Activated CD4-positive, alpha-beta T cell treated with anti-CD3 and anti-CD28 coated beads, Interleukin-2, amount 10 ng/mL, durations not matched to agents 24 days and 14 days (primary cell): ENCODE measurements at places on chromosomes 12 and 14.

GRCh38 chr12:80268924-80269749 lies 169.8 kb downstream of the OTOGL start:
- no peak for DNase-seq

DNA sequence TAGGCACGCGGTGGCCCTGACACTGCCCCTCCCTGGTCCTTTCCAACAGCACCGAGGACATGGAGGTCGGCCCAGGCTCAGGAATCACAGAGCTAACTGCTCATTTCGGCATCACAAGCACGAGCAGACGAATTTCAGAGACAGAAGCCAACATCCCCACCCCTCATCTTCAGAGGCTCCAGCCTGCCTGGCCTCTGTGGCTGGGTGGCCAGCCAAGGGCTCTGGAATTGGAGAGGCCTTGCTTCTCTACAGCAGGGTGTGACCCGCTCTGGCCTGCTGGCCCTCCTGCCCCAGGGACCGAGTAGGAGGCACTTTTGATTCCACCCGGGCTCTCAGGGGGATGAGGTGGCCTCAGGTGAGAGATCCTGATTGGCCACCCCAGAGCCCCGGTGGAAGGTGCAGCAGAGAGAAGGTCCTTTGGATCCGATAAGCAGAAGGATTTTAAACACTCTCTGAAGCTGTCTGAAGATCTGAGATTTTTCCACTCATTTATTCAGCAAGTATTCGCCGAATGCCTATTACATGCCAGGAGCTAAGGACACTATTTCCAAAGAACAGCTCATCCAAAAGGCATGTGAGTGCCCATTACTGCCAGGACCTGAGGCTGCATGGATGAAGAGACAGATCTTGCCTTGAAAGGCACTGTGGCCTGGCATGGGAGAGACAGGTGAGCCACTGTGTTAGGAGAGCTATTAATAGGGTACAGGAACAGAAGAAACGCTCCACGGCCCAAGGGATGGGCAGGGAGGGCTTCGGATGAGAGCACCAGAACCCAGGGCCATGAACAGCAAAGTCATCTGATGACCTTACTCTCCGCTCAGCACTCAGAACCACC lies 10.2 kb downstream of the BAG5 start:
- DNase-seq: no peak

- DNase-seq: no peak
Observed at GRCh38 chr12:16246264-16246663, 31.2 kb downstream of the SLC15A5 start.

- peak; percentile 76 for DNase-seq
Observed at GRCh38 chr14:70018713-70019211, 139.5 kb downstream of the SMOC1 start.

DNA sequence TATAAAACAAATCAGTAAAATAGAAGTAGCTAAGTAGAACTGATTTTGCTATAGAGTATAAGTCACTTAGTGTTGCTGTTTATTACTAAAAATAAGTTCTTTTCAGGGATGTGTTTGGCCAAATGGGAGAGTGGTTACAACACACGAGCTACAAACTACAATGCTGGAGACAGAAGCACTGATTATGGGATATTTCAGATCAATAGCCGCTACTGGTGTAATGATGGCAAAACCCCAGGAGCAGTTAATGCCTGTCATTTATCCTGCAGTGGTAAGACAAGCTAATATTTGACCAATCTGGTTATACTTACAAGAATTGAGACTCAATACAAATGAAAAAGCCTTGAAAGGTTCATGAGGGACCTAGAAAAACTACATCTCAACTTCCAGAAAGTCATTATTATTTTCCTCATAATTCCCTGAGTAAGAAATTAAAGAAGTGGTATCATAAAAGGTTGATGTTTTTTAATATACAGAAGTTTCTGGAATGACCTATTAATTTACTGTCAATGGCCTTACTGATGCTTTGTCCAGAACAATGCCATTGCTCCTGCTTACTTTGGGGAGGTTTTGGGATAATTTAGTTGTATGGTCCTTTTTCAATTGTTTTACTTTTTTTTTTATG lies 1.9 kb downstream of the LYZ start:
- DNase-seq: no peak

- DNase-seq: no peak
Observed at GRCh38 chr12:104291867-104292524, 11.5 kb upstream of the EID3 start.

GRCh38 chr12:57603815-57604453 lies 690 bp upstream of the DTX3 start:
- no peak for DNase-seq

DNA sequence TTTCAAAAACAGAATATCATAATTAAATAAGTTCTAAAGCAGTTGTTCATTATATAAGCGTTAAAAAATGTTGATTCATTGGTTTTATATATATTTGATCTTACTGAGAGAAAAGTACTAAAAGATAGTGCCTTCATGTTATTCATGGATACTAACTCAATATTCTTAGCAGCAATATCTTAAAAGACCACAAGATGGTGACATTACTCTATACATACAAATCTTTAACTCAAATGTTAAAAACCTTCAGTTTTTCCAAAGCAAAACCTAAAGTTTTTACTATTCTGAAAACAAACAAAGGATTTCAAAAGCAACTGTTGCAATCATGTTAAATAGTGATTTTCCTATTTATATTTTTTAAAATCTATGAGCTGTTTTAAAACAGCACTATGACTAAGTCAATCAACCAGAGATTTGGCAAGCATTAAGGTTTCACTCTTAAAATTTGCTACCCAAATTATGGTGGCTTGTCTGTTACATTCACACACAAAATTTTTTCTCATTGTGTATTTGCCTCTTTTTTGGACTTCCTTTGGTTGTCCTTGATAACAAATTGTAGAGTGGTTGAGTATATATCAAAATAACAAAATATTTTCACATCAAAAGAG lies 50.1 kb upstream of the RERGL start:
- no peak for DNase-seq

DNA sequence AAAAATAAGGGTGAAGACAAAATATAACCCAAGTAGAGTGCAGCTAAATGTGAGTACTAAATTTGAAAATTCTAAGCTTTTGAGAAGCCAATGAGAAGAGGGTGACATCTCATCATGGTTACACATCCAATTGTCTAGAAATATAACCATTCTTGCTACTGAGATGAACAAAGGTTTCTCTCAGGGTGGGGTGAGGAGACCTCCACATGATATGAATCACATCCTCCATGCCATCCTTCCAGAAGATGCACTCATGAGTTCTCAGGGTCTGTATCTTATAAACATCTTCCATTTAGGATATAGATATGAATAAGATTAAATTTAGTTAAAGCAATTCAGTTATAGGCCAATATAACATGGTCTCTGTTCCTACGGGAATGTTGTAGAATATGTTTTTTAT lies 38.9 kb upstream of the E2F7 start:
- DNase-seq: no peak

- DNase-seq: no peak
Observed at GRCh38 chr12:93602897-93603668, 30.6 kb downstream of the SOCS2 start.

DNA sequence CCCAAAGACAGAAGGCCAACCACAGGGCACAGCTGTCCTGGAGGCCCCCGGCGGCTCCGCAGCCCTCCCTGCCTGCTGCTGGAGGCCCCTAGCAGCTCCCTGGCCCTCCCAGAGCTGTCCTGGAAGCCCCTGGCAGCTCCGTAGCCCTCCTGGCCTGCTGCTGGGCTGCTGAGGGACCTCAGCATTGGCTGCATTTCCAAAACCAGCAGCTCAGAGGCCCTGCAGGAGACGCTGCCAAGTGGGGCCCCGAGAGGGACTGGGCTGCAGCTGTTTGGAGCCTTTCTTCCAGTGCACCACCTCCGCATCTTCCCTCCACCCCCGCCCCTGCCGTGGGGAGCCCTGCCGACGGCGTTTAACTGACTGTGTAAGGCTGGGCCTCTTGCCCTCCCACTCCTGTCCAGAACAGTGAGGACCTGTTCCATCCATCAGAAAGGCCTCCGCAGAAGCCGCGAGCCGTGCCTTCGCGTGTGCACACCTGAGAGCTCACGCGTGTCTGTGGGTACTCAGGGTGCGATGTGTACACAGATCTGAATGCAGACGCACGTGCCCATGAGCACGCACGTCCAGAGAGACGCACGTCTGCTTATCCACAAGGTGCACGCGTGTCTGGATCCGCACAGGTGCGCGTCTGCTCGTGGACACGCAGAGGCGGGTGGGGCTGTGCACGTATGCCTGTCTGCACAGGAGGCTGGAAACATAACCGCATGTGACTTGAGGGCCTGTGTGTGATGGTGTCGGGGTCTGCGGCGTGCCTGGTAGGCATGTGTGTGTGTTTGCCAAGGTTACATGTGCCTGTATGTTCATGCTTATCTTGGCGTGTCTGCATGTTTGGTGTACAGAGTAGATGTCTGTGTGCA lies 57.0 kb upstream of the FBRSL1 start:
- DNase-seq: no peak

GRCh38 chr14:94009767-94010166 lies 12.7 kb downstream of the CCDC197 start:
- no peak for DNase-seq

DNA sequence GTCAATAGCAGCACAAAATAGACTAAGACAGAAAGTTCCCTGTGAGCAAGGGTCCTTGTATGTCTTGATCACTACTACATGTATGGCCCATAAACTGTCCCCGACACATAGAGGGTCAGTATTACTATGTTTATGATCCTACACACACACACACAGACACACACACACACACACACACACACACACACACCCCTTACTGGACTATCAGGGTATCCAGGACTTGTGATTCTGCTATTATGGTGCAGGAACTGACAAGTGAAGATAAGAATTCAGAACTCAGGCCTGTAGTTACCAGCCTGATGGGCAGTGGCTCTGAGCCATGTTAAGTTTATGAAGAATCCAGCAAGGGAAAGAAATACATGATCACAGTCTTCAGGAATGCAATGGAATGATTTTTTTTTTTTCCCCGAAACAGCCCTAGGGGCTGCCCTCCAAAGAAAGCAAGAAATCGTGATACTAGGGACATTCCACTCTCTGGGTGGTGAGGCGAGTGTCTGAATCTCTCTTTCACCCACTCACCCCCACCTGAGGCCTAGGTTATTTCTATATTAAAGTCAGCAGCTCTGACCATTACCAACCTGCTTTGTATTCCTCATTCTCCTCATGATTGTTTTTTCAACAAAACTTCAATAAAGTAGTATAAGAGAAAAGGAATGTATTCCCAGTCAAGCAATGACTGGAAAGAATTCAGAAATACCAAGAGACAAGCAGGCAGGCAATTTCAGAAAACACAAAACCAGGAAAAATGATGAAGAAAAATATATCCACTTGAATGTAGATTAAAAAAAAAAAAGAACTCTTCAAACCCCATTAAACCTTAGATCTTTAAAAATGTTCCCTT lies 105.8 kb downstream of the AVPR1A start:
- no peak for DNase-seq

DNA sequence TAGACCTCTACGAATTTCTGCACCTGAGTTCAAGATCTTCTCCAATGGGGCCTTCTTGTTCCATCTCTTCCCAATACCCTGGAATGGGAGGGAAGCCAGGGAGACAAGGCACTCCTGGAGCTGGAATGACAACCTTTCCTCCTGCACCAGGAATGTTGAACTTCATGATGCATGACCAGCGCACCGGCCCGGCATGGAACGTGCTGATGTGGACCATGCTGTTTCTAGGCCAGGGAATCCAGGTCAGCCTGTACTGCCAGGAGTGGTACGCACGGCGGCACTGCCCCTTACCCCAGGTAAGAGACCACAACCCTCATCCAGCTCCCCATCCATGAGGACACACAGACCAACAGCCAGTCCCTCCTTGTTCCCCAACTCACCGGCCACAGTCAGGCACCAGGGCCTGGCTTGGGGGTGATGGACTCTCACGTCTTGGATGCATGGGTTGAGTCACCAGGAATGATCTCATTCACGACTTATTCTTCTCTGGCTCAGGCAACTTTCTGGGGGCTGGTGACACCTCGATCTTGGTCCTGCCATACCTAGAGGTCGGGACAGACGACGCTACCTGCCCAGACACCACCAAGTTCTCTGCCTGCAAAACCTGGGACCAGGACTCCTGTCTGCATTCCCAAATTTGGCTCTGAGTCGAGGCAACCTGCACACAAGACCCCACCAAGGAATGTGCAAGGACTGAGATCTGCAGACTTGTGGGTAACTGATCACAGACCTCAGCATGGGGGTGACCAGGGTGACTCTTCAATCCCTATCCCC lies 20.5 kb downstream of the SOAT2 start:
- no peak for DNase-seq
